Stimulated activated CD8-positive, alpha-beta memory T cell treated with anti-CD3 and anti-CD28 coated beads, Interleukin-7, amount 100 ng/mL, for 48 hours (primary cell): ENCODE measurements at places on chromosomes 11 and 22.

DNA sequence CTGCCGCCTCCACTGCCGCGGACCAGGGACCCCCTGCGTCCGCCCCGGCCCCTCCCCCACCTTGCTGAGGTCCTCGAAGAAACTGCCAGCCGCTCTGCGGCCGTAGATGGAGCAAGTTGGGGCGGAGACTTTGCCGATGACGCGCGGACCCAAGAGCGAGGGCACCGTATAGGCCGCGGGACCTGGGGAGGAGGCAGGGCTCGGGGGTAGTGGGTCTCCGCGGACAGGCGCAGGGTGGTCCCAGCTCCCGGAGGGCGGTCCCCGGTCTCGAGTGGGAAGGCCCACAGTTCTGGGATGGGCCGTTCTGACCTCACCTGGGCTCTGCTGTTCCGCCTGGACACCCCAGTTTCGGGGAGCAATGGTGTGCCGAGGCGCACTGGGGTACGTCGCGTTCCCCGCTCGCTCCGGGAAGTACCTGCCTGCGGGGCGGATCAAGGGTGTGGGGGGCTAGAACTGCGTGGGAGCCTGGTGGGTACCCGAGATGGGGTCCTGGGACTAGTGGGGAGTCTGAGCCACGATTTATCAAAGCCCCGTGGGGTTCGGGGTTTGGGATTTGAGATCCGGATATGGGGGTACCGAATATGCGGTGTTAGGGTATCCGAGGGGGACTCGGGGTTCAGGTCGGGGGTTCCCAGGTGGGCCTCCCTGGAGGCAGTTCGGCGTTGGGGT is 1.2 kb upstream of the TYMP start:
- DNase-seq, result peak; percentile 87

DNA sequence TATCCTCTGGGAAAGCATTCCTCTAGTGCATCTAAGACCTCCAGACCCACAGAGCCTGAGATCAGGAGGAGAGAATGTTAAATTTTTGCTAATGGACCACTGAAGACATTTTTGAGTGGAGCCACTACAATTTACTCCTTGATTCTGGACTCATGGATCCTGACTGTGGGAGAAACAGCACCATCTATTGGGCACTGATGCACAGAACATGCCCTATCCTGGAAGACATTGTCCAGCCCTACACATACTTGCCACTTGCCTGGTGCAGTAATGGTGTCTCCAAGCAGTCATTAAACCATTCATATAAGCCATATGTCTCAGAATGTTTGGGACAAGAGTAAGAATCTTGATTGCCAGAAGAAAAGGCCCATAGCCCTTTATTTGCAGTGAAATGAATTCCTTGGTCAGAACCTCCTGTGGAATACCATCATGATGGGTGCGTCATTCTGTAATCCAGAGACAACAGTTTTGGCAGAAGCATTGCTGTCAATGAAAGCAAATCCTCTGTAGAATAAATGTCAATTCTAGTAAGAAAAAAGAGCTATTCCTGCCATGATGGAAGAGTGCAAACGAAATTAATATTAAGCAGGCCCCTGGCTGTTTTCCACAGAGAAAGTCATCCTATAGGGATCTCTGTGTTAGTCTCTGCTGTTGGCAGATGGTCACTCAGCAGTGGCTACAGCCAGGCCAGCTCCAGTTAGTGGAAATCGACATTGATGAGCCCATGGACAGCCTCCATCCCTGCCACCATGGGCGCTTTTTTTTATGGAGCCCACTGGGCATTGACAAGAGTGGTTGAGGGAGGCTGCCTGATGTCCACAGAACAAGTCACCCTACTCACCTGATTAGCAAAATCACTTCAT is 43.5 kb downstream of the GGTLC2 start:
- DNase-seq, result no peak

DNA sequence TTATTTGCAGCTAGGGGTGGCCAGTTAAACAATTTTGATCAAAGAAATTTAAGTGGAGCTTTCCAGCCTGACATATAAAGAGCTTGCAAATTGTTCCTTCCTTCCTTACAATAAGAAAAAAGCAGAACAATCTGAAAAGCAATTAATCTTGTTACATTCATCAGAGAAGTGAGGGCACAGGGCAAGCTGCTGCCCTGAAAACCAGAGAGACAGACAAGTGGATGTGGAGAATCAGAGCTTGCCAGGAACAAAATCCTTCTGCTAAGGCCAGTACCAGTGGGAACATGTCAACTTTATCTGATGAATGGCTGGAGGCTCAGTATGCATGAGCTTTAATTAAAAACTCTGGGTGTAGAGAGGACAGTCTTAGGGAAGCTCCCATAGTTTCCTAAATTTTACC is 8.8 kb downstream of the CCDC179 start:
- no peak for DNase-seq

GRCh38 chr11:119612814-119613213 is 116.2 kb downstream of the NECTIN1 start:
- DNase-seq, result no peak

DNA sequence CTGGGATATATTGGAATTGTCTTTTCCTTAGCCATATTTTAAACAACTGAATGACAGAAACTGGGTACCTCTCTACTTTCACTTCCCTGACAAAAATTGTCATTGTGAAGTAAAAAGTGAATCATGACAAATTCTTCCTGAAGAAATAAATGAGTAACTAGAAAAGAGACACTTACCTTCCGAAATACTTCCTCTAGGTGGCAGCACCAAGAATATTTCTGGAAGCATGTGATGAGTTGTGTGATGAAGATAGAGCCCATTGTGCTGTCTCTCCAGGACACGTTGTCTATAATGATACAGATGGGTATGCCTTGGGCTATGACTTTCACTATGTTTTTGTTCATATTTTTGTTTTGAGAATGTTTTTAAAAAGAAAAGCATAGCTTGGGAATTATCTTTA is 21.5 kb downstream of the CASP4 start:
- no peak for DNase-seq

DNA sequence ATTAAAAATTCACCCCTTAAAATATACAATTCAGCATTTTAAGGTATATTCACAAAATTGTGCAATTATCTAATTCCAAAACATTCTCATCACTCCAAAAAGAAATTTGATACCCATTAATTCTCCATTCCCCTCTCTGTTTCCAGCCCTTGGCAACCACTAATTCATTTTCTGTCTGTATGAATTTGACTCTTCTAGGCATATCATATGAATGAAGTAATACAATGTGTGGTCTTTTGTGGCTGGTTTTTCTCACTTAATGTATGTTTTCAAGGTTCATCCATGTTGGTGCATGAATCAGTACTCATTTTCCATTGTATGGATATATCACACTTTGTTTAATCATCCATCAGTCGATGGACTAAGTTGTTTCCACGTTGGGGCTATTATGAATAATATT is 29.0 kb upstream of the ACCSL start:
- DNase-seq, result no peak

GRCh38 chr11:833849-834311 is 1.1 kb downstream of the CD151 start:
- no peak for DNase-seq

- no peak for DNase-seq
Measured at GRCh38 chr11:69837791-69838190, 18.6 kb upstream of the FGF3 start.

GRCh38 chr11:119590651-119591351 is 138.2 kb downstream of the NECTIN1 start:
- DNase-seq, result no peak

DNA sequence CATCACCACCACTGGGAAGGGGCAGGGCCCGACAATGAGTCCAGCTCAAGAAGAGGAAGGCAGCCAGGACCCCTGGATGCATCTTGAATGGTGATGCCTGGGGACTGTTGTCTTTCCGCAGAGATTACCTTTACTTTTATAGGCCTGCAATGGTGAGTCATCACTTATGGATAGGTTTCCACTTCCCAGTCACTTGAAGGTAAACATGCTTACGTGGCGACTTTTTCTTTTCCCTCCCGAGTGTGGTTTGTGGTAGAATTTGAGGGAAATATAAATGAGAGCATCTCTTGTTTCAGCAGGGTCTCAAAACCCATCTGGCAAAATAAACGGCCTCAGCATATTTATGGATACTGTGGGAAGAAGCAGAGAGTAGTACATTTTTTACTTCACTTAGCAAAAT is at the start of gene MMP13:
Gene MMP13 (minus strand): TSS at position 109 of the 400 bp plus-strand sequence. CDS start 27 bp downstream, at position 82.
- DNase-seq, result no peak

- no peak for DNase-seq
Measured at GRCh38 chr11:8721609-8722500, 39.3 kb downstream of the RPL27A start.
